ENCODE measurements at places on chromosomes 5 and 9. TPM values are rescaled to one million over a fixed set of nuclear protein-coding genes. Genes with fewer than 3 reads are reported as not detected.

GRCh38 chr9:79695531-79696175 is 123.9 kb downstream of the TLE4 start:
- H3K36me3 ChIP-seq, result no peaks in the 10 kb centered on the region
- DNase-seq, result no peak
- no peaks in the 10 kb centered on the region for H3K27me3 ChIP-seq
- H3K4me1 ChIP-seq, result peaks cover 8% of the 10 kb centered on the region
- no peak overlapping the region for H3K4me3 ChIP-seq

DNA sequence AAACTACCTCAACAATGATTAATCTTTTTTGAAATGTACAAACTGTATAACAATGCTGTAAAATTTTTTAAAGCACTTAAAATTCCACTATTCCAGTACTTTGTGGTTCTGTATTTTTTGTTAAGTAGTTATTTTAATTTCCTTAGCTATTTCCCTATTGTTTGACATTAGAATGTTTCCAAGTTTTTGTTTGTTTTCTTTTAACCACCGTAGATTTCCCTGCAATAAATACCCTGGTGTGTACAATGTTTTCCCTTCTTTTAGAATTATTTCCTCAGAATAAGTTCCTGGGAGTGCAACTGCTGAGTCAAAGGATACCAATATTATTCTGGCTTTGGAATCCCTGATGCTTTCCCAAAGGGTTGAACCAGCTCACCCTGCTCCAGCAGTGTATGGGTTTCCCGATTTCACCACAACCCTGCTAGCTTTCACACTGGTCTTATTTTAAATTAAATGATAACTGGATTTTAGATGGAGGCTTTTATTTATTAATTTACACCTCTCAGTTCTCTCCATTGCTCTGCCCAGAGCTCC is 20.6 kb upstream of the ANGPTL2 start:
- H3K27ac ChIP-seq, result no peak overlapping the region
- no peak for DNase-seq
- no peaks in the 10 kb centered on the region for H3K27me3 ChIP-seq

Gene FREM1
- total RNA-seq, result 24.8 TPM

DNA sequence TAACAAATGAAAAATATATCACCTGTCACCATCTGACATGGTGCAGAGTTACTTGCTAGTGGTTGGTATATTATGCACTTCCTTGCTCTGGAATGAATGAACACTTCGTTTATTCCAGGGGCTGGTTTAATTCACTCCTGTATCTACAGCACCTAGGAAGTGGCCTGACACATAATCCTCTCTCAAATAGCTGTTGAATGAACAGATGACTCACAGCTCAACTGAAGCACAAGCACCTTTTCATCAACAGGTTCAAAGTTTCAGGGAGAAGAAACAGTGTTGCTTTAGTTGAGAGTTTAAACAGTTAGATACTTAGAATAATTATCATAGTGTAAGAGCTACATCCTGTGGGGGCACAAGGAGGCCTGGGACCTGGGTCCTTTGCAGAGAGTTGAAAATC is 135.0 kb upstream of the DAP start:
- H3K4me3 ChIP-seq, result no peak overlapping the region
- no peaks in the 10 kb centered on the region for H3K36me3 ChIP-seq
- no peak overlapping the region for H3K27ac ChIP-seq
- no peaks in the 10 kb centered on the region for H3K4me1 ChIP-seq
- H3K27me3 ChIP-seq, result no peaks in the 10 kb centered on the region

DNA sequence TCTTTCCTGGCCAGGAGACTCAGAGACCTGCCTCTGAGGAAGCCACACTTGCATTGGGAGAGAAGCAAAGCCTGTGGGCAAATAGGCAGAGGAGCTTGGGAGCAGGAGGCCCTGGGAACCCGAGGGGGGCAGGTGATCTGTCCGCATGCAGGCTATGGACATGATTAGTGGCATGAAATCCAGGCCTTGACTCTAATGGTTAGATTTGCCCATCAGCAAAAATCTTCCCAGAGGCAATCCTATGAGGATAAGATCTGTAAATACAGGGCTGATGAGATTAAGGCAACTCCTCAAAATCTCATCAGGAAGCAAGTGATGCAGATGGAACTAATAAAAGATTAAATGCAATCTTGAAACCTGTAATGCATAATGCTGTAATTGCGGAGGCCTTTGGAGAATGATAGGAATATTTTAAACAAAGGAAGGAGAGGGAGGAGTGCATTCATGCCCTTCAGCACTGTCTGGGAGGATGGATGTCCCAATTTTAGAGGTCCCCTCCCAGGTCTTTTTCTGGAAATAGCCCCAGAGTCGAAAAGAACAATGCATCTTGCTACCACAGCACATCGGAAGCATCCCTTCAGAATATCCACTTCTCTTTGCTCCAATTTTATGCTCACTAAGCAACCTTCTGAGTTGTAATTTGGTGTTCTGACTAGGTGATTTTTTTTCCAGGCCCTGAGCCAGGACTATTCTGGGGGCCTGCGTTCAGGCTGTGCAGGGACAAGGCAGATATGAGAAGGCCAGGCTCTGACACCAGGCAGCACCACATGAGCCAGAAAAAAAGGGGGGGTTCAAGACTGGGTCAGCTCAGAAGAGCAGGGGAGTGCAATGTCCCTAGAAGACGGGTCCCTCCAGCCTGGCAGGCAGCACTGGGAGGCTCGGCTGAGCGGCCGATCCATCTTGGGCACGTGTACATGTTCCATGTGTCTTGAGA is 66.5 kb downstream of the MED10 start:
- no peak overlapping the region for H3K4me3 ChIP-seq
- no peak for DNase-seq
- no peaks in the 10 kb centered on the region for H3K27me3 ChIP-seq
- H3K27ac ChIP-seq, result no peak overlapping the region

GRCh38 chr9:100774962-100775361 is 197.1 kb downstream of the CAVIN4 start:
- H3K36me3 ChIP-seq, result no peaks in the 10 kb centered on the region
- no peaks in the 10 kb centered on the region for H3K4me1 ChIP-seq

DNA sequence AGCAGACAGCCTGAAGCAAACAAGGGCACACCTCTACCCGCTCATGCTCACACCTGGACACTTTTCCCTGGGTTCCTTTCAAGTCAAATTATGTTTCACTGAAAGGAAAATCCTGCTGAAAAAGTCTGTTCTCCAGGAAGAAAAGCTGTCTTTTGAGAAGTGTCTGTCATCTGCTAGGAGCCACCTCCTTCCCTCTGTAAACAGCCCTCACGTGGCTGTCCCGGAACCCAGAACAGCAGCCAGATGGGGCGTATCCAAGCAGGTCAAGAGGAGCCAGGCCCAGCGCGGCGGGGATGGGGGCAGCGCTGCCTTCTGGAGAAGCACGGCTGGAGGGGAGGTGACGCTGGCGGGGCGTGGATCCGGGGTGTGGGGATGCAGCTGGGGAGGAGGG is at the start of gene PNPLA7:
Gene PNPLA7, minus strand, starts transcription at position 172 of the 391 bp plus-strand sequence. CDS start 205 bp downstream, outside the sequence.
- H3K27me3 ChIP-seq, result no peaks in the 10 kb centered on the region
- peak; percentile 72 for DNase-seq
- H3K27ac ChIP-seq, result peak within 1 kb of the TSS; percentile 81
- H3K36me3 ChIP-seq, result peaks cover 8% of the 10 kb centered on the region
- H3K4me1 ChIP-seq, result peaks cover 40% of the 10 kb centered on the region

GRCh38 chr9:131622523-131622922 is 77.2 kb downstream of the PRRT1B start:
- no peak overlapping the region for H3K4me3 ChIP-seq
- DNase-seq, result no peak
- H3K27ac ChIP-seq, result no peak overlapping the region
- H3K27me3 ChIP-seq, result no peaks in the 10 kb centered on the region
- H3K4me1 ChIP-seq, result peaks cover 8% of the 10 kb centered on the region

Gene TAF7
- 35.9 TPM for total RNA-seq

DNA sequence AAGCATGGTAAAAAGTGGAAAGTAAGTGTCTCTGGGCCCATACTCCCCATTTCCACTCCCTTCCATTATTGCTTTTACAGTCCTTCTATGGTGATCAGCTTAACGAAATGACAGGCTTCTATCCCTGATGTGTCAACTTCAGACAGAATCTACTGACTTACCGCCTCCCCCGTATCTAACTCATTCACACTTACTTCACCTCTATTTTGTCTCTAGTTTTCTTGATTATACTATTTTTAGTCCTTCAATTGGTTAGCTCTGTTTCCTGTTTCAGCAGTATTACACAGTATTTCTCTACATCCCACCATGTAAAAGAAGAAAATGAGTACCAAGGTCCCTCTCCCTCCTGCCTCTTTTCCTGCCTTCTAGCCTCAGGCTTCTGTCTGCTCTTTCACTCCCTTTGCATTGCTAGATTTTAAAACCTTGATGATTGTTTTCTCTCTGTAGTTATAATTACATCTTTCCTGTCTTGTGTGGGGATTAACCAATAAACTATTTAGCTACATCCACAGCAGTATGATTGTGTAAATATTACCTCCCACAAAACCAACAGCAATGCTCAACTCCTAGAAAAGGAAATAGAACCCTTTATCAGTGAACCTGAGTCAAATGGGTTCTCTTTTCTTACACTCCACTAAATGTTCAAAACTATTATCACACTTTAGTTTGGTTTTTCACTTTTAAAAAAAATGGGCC is 53.4 kb downstream of the GNAQ start:
- H3K4me1 ChIP-seq, result peaks cover 45% of the 10 kb centered on the region
- H3K4me3 ChIP-seq, result no peak overlapping the region
- no peak for DNase-seq

DNA sequence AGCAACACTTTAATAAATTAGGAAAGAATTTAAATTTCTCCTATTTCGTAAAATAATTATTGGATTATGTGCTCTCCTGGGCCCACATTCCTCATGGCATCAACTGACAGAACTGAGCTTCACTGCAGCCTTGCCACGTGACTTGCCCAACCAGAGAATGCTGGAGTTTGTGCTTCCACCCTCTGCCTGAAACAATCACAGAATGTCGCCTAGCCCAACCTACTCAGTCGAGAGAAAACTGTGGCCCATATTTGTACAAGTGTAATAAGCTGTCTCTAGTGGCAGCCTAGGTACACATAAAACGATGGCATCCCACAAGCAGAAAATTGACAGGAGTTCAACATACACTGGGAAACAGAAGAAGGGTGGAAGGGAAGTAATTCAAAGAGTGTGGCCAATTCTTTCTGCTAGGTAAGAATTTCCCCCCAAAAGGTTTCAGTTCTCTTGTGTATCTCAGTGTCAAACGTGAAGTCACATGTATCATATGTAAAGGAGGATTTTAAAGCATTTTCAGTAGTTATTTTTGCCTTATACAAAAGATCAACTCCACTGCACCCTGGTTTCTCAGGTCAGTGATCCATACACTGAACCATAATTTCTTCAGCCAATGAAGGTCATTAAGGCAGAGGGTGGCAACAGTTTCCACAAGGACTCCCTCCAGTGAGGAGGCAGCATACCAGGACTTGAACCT is 41.7 kb downstream of the ZNF608 start:
- no peaks in the 10 kb centered on the region for H3K27me3 ChIP-seq
- no peak overlapping the region for H3K27ac ChIP-seq
- H3K36me3 ChIP-seq, result no peaks in the 10 kb centered on the region
- no peak overlapping the region for H3K4me3 ChIP-seq
- DNase-seq, result no peak

DNA sequence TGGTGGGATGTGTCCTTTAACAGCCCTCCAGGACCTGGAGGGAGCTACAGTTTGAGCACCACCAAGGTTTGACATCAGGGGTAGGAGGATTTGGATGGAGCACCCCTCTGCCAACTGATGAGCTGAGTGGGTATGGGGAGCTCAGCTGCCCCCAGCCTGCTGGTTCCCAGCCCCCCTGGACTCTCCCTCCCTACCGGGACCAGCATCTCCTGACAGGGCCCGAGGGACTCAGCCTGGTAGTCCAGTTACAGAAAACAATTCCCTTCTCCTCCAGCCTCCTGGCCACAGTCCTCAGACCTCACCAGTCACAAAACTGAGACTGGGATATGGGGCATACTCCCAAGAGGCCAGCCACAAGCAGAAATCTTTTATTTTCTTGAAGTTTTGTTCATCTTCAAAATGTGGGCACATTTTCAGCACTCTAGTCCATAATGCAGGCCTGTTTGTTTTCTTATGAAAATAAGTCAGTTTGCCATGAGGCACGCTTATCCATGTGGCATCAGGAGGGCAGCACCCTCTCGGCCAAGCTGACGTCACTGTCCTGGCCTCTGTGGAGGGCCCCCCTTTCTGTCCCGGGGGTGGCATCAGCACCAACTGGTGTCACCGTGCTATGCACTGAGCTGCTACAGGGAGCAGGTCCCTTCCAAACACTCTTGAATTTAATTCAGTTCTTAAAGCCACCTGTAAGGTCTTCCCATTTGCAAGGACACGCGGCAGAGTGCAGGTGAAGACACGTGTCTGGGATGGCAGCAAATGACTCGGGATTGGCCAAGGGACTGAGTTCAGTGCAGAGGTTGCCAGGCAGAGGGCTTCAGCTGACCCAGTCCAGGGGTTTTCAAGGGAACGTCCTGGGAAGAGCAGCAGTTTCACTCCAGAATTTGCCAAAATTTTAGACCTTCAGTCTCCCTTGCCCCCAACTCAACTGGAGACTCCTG is 187.6 kb downstream of the GADD45G start:
- H3K4me1 ChIP-seq, result no peaks in the 10 kb centered on the region
- no peaks in the 10 kb centered on the region for H3K27me3 ChIP-seq
- no peak for DNase-seq
- no peaks in the 10 kb centered on the region for H3K36me3 ChIP-seq
- no peak overlapping the region for H3K4me3 ChIP-seq

DNA sequence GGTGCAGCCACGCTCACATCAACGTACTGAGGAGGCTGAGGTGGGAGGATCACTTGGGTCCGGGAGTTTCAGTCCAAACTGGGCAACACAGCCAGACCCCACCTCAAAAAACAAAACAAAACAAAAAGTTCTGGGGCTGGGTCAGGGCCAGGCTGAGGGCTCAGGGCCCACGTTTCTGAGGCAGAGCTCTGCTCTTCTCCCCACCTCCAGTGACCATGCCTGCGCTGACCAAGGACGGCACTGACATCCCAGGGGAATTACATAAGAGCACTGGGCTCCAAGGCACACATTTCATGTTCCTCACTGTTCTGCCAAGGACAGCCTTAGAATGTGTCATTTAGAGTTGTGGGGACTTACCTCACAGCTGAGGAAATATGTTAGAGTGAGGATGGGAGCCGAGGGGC is 40.4 kb upstream of the TESK1 start:
- H3K27me3 ChIP-seq, result no peaks in the 10 kb centered on the region
- peak overlapping the region; percentile 55 for H3K4me3 ChIP-seq
- peak overlapping the region; percentile 91 for H3K27ac ChIP-seq
- H3K36me3 ChIP-seq, result peaks cover 13% of the 10 kb centered on the region

Gene GRIA1
- total RNA-seq, result 39.0 TPM

GRCh38 chr9:2140600-2141223 is 125.6 kb downstream of the SMARCA2 start:
- DNase-seq, result no peak
- no peaks in the 10 kb centered on the region for H3K36me3 ChIP-seq
- H3K4me3 ChIP-seq, result no peak overlapping the region
- peaks cover 29% of the 10 kb centered on the region for H3K4me1 ChIP-seq
- no peaks in the 10 kb centered on the region for H3K27me3 ChIP-seq

- H3K4me3 ChIP-seq, result no peak overlapping the region
- H3K27me3 ChIP-seq, result no peaks in the 10 kb centered on the region
- no peaks in the 10 kb centered on the region for H3K4me1 ChIP-seq
- no peaks in the 10 kb centered on the region for H3K36me3 ChIP-seq
- DNase-seq, result no peak
Observed at GRCh38 chr9:82894548-82894947, 168.4 kb downstream of the RASEF start.

All from thoracic aorta (tissue), 2 donors.